ENCODE measurements at places on chromosomes 12 and 14. TPM values are rescaled to one million over a fixed set of nuclear protein-coding genes. Genes with fewer than 3 reads are reported as not detected.

Gene PLEKHG7
- 6.1 TPM for total RNA-seq

DNA sequence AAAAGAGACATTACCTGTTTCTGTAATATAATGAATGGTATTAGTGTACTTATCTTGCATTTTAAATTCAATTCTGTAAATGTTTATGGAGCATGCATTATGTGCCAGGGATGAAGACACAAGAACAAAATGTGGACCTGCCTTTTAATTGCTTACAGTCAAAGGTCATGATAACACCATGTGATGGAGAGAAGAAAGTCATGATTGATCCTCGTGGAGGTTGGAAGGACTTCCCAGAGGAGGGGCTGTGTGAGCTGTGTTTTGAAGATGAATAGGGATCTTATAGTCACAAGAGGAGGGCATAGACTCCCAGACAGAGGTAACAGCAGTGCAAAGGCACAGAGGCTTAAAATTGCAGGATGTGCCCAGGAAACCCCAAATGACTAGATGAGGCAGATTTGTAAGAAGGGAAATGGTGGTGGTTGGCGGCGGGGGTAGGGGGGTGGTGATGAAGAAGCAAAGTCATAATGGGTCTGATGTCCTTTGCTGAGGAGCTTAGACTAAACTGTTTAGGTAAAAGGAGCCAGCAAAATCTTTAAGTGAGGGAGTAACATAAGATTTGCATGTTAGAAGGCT is 151.5 kb downstream of the PRKCH start:
- H3K4me1 ChIP-seq: peaks cover 17% of the 10 kb centered on the region
- no peaks in the 10 kb centered on the region for H3K27me3 ChIP-seq
- no peak overlapping the region for H3K4me3 ChIP-seq
- DNase-seq: no peak
- H3K27ac ChIP-seq: no peak overlapping the region
- H3K36me3 ChIP-seq: no peaks in the 10 kb centered on the region

Gene FAM90A1
- total RNA-seq: 0.15 TPM

- peak overlapping the region; percentile 93 for H3K4me3 ChIP-seq
- no peaks in the 10 kb centered on the region for H3K27me3 ChIP-seq
- H3K27ac ChIP-seq: peak overlapping the region; percentile 23
- H3K4me1 ChIP-seq: peaks cover 9% of the 10 kb centered on the region
- H3K36me3 ChIP-seq: no peaks in the 10 kb centered on the region
- DNase-seq: no peak
These were observed 2.2 kb downstream of the CALM1 start for GRCh38 chr14:90398841-90399540.

DNA sequence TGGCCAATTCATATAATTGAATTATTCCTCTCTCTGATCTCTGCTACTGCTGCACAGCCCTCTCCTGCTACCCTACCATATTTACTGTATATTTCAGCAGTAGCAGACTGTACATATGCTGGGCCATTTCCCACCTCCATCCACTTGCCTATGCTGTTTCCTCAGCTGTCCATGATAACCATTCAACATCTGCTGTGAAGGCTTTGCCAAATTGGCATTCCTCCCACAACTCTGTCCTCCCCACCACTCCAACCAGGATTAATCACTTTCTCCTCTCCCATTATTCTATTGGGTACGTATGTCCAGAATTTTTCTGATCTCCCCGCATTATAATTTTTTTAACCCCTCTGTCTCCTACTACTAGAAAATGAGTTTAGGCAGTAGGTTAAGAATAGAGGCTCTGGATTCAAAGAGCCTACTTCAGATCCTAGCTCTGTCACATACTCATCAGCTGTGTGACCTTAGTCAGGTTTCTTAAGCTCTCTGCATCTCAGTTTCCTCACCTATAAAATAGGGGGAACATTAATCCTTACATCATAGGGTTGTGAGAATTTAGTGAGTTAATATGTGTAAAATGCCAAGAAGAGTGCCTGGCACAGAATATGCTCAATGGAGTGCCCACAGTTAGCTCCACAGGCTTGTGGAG is 123.3 kb downstream of the KICS2 start:
- no peak overlapping the region for H3K27ac ChIP-seq
- peaks cover 2% of the 10 kb centered on the region for H3K4me1 ChIP-seq
- peak; percentile 40 for DNase-seq

GRCh38 chr12:114272605-114273004 is 133.3 kb downstream of the TBX5 start:
- H3K4me1 ChIP-seq: no peaks in the 10 kb centered on the region
- no peaks in the 10 kb centered on the region for H3K27me3 ChIP-seq
- no peak for DNase-seq
- no peak overlapping the region for H3K4me3 ChIP-seq
- no peak overlapping the region for H3K27ac ChIP-seq
- H3K36me3 ChIP-seq: no peaks in the 10 kb centered on the region

Gene KRT73
- not detected for total RNA-seq

Gene FAM222A
- 28.4 TPM for total RNA-seq

Gene RPL10L
- not detected for total RNA-seq

Measured in ovary (tissue), 10 donors.